Stimulated activated naive B cell treated with anti-CD40 and anti-IgM and Interleukin-4, amounts not matched to agents 10 μg/mL and 1 μg/mL and 100 μg/mL, for 72 hours (primary cell): ENCODE measurements at places on chromosomes 2 and 18.

GRCh38 chr2:44833171-44834069, 108.1 kb upstream of the SIX3 start:
- no peak for DNase-seq

DNA sequence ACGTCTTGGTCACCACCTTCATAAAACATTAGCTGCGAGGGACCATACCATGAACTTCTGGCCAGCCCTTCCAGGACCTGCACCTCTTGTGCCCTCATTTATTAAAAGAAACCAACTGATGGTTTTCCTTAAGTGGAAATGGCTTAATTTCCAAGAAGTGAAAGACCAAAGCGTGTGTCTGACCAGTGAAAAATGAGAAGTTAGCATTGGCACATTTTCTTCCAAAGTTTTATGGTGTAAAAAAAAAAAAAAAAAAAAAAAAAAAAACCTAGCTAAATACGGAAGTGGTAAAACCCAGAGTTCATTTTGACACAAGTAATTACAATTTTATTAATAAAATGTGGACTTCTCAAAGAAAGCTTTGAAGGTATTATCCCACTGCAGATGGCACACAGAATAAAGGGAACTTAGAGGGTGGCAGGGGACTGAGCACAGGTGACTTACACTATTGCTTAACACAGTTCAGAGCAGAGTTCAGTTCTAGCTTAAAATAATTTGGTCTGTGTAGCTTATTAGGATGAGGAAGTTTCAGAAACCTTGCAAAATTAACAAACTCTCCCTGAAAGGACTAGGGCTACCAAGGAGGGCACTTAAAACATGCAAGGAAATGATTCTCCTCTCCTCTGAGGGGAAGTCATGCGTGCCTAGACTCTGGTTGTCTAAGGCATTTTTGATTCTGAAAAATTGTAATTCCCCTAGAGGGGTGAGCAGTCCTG, 42.2 kb upstream of the EPG5 start:
- no peak for DNase-seq

DNA sequence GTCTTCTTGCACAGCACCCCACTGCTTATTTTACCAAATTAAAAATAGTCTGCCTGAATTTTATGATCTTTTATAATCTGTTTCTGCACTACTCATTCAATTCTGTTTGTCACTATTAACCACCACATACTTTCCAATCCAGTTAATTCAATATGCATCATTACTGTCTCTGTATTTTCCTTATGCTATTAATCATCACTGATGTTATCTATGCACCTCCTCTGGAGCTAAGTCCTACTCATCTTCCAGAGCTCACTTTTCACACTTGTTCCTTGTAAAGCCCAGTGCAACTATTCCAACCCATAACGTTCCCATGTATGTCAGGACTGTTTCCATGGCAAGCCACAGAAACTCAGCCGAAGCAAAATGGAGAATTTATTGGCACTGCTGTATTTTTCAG, 713.6 kb downstream of the PLCL1 start:
- no peak for DNase-seq

DNA sequence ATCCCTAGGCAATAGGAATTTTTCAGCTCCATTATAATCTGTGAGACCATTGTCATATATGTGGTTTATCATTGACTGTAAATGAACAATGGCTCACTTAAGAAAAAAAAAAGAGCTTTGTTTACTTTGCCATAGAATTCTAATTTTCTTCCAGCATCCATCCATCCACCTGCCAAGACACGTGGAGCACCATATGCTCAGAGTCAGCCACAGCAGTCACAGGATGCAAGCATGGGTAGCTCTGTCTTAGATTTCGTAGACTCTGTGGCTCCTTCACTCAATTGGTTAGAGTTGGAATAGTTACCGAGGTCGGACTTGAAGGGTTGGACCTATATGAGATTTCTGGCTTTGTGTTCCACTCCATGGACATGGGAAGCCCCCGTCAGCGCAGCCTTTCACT, 75.6 kb downstream of the COA5 start:
- DNase-seq: no peak

- DNase-seq: no peak
Measured at GRCh38 chr2:217329023-217329431, 469.2 kb upstream of the TNP1 start.

DNA sequence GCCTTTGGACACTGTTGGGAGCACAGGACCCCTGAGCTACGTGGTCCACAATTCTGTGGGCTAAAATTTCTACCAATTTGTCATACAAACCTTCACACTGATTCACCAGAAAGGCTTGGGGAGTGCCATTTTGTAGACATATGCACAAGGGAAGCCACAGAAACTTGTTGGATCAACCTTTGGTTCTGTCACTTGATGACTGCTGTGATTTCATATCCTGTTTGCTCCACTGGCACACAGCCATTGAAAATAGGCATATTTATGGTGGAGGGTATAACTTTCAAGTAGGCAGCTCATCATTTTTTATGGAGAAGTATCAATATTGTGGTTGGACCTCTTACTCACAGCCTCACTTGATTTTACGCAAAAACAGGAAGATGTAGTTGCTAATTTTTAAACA, 10.5 kb downstream of the NAPG start:
- no peak for DNase-seq

- DNase-seq: no peak
Measured at GRCh38 chr18:47777626-47778025, 152.8 kb downstream of the SMAD2 start.
